ENCODE measurements at places on chromosomes 7 and 10.
A peak's percentile ranks its signal among the peaks of the same experiment; 100 is the strongest.

GRCh38 chr10:22723343-22723779 is 9.0 kb upstream of the PIP4K2A start:
- DNase-seq: no peak

DNA sequence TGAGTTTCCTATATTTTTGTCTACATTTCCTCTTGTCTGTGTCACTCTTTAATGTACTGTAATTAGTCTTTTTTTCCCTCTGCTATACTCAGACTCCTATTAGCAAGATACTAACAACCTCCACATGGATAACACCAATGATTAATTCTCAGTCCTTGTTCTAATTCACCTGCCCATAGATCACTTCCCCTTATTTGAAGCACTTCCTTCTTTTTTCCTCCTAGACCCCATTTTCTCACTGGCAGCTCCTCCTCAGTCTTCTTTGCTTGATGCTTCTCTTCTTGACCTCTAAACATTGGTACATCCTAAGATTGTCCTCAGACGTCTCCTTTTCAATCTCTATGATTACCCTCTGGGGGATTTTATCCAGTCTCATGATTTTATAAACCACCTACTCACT is 98.2 kb upstream of the IMMP2L start:
- DNase-seq: no peak

GRCh38 chr7:32206987-32207386 is 136.8 kb upstream of the PDE1C start:
- DNase-seq: no peak

DNA sequence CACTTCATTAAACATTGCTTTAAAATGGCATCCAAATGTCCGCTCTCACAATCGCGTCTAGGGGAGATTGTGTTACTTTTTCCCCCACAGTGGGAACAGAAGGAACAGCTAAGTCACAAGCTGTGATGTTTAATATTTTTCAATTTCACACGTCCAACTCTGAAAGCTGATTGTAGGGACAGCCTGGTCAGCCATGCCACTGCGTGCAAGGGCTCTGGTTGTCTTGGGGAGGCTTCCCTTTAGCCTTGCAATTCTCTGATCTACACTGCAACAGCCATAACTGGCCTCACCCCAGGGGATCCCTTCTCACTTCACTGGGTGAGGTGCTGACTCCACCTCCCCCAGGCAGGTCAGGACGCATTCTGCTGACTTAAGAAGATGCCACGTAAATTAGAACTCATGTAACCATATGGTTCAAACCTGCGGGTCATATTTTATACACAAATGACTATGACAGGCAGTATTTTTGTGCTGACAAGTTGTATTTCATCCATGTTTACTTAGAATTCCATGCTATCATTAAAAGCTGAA is 425.2 kb upstream of the NFE2L3 start:
- peak; percentile 31 for DNase-seq

GRCh38 chr7:21305455-21306235 is 122.2 kb upstream of the SP4 start:
- DNase-seq: peak; percentile 10

- DNase-seq: no peak
Observed at GRCh38 chr10:12507165-12507850, 158.0 kb downstream of the CAMK1D start.

DNA sequence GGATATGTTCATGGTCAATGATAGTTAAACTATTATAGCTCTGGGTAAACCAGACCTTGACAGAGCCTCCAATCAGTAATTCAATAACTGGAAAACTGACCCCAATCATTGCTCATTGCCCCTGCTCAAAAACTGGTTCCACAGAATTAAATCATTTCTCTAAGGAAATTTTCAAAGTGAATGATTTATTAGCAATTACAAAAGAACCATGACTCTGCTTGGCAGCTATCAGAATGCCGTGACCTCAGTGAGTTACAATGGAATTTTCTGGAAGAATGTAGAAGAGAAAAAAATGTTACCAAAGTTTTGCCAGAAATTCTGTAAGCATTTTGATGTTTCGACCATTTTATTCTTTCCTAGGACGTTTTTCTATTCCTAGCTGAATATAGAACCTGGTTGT is 106.8 kb upstream of the APBB1IP start:
- DNase-seq: no peak

GRCh38 chr10:126175641-126176262 is 212.5 kb downstream of the ADAM12 start:
- DNase-seq: no peak

GRCh38 chr7:138618933-138619332 is 82.2 kb downstream of the SVOPL start:
- no peak for DNase-seq

DNA sequence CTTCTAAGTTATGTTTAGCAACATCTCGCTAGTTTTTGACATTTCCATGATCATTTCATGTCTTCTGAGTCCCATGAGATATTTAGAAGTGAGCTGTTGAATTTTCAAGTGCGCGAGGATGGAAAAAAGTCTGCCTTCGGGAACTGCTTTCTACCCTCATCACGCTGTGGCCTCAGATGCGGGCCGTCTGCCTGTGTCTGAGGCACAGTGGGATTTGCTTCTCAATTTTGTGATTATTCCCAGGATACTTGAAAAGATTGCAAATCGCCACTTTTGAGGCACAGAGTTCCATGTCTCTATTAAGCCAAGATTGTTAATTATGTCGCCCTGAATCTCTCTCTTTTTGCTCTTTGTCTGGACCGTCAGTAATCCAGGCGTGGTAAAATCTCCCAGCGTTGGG is 30.8 kb upstream of the NKX6-2 start:
- no peak for DNase-seq

Measured in epithelial cell of prostate (primary cell).